Activated CD4-positive, alpha-beta T cell treated with anti-CD3 and anti-CD28 coated beads, Interleukin-10, Interleukin-2, amounts not matched to agents 100 ng/mL and 50 ng/mL, durations not matched to agents 16 hours and 8 hours (primary cell): ENCODE measurements at places on chromosomes 3 and 15.
A peak's percentile ranks its signal among the peaks of the same experiment; 100 is the strongest.

DNA sequence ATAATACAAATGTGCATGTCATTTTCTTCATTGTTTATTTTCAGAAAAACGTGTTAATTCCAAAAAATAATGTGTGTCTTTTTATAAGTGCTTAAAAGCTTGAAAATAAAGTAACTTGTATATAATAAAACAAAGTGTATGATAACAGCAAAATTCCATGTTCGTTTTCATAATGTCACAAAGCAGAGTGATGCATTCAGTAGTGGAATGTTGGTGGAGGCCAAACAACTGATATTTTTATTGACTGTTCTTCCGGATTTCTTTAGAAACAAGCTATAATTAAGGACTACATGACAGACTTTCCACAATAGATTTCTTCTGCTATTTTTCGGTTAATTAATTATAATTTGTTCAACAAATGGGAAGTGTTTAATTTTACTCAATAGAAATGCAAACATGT lies 412.7 kb downstream of the GABRG3 start:
- no peak for DNase-seq

DNA sequence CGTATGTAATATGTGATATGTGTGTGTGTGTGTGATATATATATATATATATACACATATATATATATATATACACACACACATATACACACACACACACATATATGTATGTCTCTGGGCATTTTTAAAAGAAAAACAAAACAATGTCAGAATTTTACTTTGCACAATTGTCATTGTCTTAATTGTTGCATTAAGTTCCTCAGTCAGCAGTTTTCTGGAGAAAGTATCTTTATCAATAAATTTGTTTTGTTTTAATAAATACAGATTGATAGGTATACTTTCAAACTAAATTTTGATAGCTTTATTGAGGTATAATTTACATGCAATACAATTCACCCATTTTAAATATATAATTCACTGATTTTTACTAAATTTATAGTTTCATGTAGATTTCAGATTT lies 62.9 kb upstream of the SENP5 start:
- DNase-seq, result no peak

DNA sequence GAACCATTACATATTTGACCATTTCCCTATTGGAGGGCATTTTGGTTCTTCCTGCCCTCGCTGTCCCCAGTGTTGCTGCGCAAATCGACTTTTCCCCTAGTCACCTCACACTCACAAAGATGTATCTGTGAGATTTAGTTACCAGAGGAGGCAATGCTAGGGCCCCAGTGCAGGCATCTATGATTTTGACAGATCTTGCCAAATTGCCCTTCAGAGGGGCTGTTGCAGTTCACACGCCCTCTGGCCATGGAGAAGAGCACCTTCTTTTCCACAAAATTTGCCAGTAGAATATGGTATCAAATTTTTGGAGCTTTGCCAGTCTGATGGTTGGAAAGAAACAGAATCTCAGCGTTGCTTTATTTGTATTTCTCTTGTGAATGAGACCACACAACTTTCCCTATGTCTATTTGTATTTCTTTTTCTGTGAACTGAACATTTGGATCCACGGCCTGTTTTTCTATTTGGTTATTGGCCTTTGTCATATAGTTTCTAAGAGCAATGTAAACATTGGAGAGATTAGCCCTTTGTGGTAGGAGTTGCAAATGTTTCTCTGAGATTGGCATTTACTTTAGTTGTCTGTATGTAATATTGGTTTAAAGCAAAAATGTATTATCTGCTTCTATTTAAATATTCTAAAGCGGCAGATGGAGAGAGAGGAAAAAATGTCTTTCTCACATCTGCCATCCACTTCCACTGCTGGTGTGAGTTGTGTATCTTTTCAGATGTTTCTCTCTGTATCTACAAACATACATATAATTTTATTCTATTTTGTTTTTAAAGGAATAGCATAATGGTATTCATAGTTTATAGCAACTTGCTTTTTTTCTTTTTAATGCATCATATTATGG lies 66.1 kb downstream of the DNASE1L3 start:
- DNase-seq, result no peak

DNA sequence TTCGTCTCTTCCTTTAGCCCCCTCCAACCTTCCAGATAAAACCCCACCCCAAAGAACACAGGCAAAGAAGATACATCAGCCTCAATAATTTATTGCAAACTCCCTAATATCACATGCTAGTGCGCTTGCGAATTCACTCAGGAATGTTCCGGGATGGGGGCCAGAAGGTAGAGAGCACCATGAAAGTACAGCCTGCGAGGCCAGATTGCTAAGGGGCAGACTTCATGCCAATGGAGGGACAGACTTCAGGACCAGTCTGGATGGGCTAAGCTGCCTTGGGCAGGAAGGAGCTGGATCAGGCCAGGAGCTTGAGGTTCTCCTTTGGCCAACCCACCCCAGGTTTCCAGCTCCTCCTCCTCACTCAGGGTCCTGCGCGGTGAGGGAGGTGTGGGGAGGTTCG lies 13.4 kb downstream of the CIDEC start:
- no peak for DNase-seq

DNA sequence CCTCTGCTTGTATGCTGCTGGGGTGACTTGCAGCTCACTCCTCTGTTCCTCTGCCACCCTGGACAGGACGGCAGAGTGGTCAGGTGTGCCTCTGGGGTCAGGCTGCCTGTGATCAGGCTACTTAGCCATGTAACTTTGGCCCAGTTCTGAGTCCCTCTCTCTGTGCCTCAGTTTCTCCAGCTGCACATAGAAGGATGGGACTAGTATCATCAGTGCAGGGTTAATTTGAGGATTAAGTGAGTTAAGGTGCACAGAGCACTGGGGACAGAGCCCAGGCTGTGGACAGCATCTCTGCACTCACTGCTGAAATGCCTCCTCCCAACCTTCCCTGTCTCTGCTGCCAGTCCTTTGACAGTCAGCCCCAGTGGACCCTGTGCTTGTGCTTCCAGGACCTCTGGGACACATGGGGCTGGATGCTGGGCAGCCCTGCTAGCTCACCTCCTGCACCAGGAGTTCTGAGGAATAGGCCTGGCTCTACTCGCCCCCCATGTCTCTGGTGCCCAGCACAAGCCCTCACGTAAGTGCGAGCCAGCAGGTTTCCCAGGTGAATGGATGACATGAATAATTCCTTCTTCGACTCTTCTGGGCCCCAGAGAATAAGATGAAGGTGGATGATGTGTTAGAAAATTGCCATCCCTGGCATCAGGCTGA lies 19.3 kb upstream of the PRR23E start:
- DNase-seq, result no peak

- peak; percentile 28 for DNase-seq
Observed at GRCh38 chr3:151890721-151891141, 17.3 kb downstream of the SUCNR1 start.

DNA sequence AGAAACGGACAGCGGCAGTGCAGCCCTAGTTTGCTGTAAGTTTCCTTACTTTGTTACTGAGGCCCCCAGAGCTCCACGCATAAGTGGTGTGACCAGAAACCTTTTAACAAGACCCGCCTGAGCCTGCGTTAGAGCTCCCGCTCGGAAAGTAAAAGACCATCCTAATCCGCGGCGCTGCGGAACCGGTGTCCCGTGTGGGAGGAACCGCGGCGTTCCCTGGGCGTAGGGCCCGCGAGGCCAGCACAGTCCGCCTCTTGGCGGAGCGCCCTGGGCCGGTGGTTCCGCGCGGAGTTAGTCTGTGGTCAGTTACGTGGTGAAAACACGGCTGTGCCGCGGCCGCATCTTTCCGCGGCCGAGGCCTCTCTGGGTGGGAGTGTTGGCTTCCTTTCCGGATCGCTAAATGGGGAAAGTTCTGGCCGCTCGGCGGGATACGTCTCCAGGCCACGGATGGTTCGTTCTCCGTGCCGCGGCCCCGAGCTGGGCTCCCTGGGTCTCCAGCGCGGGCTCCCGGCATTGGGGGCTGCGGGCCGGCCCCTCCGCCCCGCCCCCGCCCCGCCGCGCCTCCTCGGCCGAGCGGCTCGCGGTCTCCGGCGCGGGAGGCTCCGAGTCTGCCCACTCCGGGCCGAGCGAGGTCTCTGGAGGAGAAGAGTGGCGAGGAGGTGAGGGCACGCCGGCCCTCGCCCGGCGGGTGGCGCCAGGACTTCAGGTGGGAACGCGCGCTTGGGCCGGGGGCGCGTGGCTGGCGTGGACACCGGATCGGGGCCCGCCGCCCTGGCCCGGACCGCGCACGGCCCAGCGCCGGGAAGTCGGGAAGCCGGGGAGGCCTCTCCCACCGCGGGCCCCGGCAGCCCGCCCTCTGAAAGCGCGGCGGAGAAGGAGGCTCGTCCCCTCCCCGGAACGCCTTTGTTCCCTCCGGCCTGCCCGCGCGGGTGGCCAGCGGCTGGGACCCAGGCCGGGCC lies 754 bp downstream of the B3GNT5 start:
- peak; percentile 27 for DNase-seq

DNA sequence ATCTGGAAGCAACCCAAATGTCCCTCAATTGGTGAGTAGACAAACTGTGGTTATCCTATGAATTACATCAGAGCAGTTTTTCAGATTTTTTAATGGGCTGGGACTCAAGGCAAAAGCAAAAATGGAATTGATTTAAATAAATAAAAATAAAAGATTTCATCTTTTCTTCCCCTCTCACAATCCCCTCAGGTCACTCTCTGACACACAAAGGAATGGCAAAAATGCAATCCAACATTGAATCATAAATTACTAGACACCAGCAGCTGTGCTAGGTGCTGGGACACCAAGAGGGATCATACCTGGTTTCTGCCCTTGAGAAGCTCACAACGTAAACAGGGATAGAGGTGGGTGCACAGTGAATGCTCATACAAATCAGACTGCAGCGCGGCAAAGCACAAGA lies 58.8 kb downstream of the CPN2 start:
- DNase-seq, result no peak

GRCh38 chr3:135458541-135459322 lies 506.8 kb upstream of the PPP2R3A start:
- no peak for DNase-seq

DNA sequence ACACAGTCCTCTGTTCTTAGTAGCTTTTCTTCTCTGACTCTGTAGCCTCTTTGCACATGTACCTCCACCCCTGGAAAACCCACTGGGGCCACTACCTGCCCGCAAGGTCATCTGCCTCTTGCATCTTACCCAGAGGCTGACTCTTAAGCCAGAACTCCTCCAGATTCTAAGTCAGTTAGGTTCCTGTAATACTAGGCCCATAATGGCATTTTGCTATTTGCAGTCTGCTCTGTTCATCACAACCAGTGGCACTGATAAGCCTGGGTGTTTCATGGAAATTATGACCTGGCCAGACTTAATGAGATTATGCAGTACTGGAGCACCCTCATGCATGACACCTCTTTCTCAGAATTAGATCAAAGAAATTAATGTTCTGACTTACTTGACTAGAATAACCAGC lies 31.7 kb upstream of the ATG7 start:
- peak; percentile 68 for DNase-seq
